ENCODE measurements at places on chromosomes 6 and 20. TPM values are rescaled to one million over a fixed set of nuclear protein-coding genes. Genes with fewer than 3 reads are reported as not detected.

DNA sequence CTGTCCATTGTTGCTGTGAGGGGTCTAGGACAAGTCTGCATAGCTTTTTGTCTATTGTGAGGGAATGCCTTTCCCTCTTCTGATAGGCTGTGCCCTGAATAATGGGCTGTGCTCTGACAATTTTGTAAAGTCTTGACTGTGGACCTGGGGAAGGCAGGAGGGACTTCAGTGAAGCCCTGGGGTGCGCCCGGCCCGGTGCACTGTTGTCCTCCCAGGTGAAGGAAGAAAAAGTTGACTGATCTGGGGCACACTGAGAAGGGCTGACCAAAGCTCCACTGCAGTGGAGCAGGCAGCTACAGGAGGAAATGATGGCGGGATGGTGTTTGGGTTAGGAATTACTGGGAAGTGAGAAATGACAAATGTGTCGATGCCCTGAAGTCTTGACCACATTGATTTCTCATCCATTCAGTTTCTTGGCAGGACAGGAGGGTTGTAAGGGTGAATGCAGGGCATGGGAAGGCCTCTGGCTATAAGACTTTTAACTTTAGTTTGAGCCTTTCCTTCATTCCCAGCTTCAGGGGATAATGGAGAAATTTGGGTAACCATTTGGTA is 224.0 kb upstream of the CST7 start:
- DNase-seq: no peak

DNA sequence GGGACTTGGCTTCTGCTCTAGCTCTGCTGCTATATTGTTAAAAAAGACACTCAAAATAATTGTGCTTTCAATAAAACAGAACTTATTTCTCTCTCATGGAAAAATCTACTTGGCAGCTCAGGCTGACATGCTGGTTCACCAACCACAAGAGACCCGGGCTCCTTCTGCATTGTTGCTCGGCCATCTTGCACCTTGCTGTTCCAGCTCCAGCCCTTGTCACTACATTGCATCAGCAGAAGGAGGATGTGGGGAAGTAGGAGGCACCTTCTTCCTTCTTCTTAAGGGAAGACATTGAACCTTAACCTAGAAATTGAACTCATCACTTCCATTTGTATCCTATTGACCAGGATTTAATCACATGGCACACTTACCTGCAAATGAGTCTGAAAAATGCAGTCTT is 6.6 kb upstream of the C20orf202 start:
- no peak for DNase-seq

DNA sequence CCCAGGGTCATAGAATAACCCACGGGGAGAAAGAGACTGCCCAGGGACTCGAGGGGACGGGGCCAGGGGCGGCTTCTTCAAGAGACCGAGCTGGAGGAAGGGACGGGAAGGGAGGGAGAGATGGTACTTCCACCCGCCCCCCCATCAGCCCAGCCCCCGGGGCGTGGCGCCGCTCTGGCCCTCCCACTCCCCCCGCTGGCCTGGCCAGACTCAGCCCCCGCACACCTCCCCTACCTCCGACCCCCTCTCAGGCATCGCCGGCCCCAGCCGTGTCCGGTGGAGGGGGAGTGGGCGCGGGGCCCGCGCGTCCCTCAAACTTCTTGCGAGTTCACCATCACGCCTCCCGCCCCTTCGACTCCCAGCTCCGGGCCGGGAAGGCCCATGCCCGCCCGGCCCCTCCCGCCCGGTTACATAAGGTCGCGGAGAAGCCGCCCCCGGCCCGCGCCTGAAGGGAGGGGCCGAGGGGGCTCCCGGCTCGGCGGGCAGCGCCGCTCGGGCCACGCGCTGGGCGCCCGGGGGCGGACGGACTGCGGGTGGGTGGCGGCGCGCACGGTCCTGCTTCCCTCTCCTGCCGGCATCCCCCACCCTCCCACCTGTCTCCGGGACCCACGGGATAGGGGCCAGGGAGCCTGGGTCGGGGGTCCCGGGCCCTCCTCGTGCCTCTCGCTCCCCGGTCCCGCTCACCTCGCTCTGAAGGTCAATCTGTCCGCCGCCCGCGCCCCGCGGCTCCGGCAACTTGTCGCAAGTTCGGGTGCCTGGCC is 562 bp downstream of the TFEB start:
- DNase-seq: peak; percentile 95

- DNase-seq: no peak
These were observed 302.4 kb downstream of the PREX1 start for GRCh38 chr20:48525400-48525799.

DNA sequence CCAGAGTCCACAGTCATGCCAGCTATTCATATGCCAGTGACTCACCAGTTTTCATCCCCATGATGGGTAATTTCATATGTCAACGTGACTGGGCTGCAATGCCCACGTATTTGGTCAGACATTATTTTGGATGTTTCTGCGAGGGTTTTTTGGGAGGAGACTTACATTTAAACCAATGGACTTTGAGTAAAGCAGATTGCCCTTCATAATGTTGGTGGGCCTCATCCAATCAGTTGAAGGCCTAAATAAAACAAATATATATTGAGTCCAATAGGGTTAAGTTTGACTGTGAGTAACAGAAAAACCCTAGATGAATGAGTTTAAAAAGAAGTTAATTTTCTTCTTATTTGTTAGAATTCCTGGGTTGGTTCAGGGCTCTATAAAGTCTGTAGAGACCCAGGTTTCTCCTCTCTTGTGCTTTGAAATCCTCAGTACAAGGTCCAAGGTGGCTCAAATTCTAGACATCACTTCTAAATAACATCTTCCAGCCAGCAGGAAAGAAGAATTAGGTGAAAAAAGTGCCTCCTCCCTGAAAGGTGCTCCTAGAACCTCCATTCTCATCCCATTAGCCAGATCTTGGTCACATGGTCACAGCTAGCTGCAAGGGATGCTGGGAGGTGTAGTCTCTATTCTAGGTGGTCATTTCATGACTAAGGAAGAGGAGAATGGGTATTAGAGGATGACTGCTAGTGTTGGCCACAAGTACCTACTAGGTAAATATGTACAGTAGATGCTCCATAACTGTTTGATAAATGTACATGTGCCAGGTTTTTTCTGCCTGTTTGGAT is 16.7 kb upstream of the NEDD9 start:
- DNase-seq: no peak

GRCh38 chr6:18034798-18035202 is 47.4 kb upstream of the KIF13A start:
- DNase-seq: no peak

GRCh38 chr6:34194772-34195171 is 41.9 kb upstream of the HMGA1 start:
- DNase-seq: no peak

GRCh38 chr6:29564875-29565274 is 5.3 kb upstream of the UBD start:
- DNase-seq: no peak

DNA sequence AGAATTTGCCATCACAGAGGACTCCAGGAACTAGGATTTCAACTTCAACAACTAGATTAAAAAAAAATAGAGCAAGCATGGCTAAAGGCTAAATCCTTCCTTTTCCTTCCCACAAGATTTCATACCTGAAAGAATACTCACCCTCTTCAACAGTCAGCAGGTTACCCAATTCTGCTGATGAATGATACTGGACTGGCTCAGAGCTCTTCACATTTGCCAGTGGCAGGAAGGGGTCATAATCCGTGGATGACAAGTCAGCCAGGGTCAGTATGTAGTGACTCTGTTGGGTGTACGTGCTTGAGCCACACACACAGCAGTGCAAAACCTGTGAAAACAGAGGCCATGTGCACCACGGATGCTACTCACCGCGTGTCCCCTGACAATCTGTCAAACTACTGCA is 152.9 kb downstream of the INSM1 start:
- no peak for DNase-seq

GRCh38 chr6:45587229-45588060 is 209.7 kb upstream of the SUPT3H start:
- DNase-seq: no peak

GRCh38 chr6:25922301-25922700 is 8.2 kb downstream of the SLC17A2 start:
- DNase-seq: peak; percentile 18

GRCh38 chr6:29845405-29846006 is 17.9 kb downstream of the HLA-G start:
- no peak for DNase-seq

DNA sequence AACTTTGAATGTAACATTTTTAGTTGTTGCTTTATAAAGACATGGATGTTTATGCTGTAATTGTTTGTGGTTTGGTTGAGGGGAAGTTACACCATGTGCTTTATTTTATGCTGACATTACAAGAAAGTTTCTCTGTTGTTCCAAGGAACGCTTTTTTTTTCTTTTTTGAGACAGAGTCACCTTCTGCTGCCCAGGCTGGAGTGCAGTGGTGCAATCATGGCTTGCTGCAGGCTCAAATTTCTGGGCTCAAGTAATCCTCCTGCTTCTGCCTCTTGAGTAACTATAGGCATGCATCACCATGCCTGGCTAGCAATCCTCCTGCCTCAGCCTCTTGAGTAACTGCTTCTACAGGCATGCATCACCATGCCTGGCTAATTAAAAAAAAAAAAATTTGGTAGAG is 21.0 kb upstream of the IFNGR1 start:
- peak; percentile 76 for DNase-seq

- DNase-seq: no peak
These were observed 17.2 kb downstream of the BFSP1 start for GRCh38 chr20:17513939-17514338.

GRCh38 chr6:143337201-143337949 is 113.1 kb downstream of the ADAT2 start:
- DNase-seq: peak; percentile 76

DNA sequence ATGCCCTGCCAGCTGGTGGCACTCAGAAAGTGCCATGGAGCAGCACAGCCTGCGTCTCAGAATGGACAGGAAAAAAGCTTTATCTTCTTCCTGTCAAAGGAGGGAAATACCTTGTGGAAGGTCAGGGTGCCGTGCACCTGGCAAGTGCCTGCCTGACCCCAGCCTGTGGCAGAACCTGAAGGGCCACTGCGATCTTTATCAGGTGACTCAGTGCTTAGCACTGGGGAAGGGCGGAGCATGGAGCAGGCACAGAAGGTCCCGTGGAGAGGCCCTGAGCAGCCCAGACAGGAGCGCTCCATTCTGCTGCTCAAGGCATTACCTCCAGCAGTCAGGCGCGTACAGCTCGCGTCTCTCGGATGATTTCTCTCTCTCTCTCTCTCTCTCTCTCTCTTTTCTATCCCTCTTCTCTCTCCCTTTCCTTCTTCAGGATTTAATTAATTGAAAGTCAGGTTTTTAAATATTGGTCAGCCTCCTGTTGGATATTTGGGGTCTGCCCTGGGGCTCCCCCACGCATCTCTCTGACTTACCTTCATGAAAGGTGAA is 31.7 kb downstream of the FOXC1 start:
- DNase-seq: no peak

GRCh38 chr6:109172101-109172746 is 76.9 kb downstream of the CEP57L1 start:
- no peak for DNase-seq

GRCh38 chr6:32194388-32194787 is 1.9 kb upstream of the GPSM3 start:
- DNase-seq: no peak

DNA sequence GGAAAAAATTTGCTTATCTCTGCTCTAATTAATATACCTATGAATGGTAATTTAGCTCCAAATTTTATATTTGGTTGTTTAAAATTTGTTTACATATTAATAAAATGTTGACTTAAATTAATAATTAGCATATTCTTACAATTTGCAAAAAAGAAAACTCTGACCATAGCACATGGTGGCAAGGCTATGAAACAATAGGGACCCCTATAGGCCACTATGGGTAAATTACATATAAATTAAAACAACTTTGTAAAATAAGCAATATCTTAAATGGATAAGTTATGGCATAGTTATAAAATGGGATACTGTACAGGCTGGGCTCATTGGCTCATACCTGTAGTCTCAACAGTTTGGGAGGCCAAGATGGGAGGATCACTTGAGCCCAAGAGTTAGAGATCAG is 76.0 kb downstream of the MKKS start:
- DNase-seq: no peak

DNA sequence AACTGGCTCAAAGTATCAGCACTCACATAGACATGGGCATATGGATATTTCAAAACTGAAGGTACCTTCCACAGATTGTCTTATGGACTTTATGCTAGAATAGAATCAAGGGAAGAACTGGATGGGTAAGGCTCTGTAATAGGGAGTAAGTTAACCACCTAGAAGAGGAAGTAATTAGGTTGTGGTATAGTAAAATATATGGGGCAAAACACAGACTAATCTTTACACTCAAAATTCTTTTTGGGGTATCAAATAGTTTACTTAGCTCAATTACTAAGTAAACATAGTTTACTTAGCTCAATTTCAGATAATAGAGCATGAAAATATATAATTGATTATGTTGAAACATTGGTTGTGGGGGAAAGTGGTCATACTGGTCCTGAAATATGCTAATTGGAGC is 94.2 kb upstream of the ATXN1 start:
- no peak for DNase-seq

DNA sequence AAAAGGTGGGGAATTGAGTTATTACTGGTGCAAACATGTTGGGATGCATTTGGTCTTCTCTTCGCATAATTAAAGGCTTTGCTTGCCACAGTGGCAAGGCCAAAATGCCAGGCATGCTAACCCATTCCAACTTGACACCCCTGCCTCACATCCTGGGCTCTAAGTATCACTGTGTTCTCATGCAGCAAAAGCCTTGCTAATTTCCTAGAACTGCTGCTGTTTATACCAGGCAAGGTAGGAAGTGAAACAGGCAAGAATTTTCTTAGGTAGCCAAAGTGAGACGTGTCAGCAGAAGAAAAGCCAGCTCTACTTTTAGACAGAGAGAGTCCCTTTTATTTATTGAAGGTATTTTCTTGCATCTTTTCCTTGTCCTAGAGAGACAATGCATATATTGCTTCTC is 41.2 kb downstream of the LYRM2 start:
- DNase-seq: no peak

- DNase-seq: no peak
These were observed 646.5 kb upstream of the EPHA7 start for GRCh38 chr6:94065707-94066337.

- DNase-seq: no peak
These were observed 30.7 kb downstream of the LYRM4 start for GRCh38 chr6:5230081-5230480.

DNA sequence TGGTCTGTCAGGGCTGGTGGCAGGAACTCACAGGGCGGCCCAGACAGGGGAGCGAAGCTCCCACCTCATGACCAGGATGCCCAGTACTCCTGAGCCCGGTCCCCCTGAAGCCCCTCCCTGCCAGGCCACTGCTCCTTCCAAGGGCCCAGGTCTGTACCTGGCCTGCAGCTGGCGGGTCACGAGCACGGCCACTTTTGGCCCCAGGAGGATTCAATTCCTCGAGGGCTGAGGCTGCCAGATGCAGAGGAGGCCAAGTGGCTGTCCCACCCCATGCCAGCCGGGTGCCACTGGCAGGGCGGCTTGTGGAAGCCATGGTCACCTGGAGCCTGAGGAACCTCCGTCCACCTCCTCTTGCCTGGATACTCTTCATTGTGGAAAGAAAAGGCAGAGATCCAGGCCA is 17.4 kb downstream of the PMEPA1 start:
- DNase-seq: no peak

GRCh38 chr6:170146640-170147039 is 144.2 kb downstream of the DLL1 start:
- DNase-seq: peak; percentile 49

B4GALT5 gene
- 33.6 TPM for total RNA-seq

CDH26 gene
- 0.39 TPM for total RNA-seq

CFAP61 gene
- 0.75 TPM for total RNA-seq

ABCF1 gene
- 39.1 TPM for total RNA-seq

FOXQ1 gene
- not detected for total RNA-seq

DPPA5 gene
- not detected for total RNA-seq

TRIM40 gene
- total RNA-seq: not detected

GJA1 gene
- 101 TPM for total RNA-seq

AKIRIN2 gene
- total RNA-seq: 34.4 TPM

PGC gene
- not detected for total RNA-seq

MAN1A1 gene
- 14.1 TPM for total RNA-seq

ATG5 gene
- 18.9 TPM for total RNA-seq

PPP1R3G gene
- total RNA-seq: 19.5 TPM

THBS2 gene
- total RNA-seq: 14.4 TPM

Data from right cardiac atrium (tissue), 5 donors.